ENCODE measurements at places on chromosomes 5 and 9.

DNA sequence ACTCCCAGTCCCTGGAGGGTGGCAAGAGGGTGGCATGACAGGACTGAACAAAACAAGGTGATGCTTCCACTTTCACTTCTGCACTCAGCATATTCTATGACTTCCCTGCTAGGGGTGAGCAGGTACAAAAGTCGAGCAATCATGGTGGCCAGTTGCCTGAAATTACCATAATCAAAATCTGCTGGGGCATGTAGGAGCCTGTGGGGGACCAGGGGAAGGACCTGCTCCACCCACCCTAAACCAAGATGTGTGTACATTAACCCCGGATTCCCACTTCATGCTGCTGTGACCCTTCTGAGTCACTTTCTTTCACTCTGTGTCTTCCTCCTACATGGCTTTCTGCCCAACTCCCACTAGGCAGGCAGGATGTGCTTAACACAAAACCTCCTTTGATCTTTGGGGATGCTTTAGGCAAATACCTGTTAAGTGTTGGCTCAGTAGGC, 73.3 kb upstream of the PHF24 start:
- no peak for DNase-seq

GRCh38 chr5:14760548-14761002, 96.1 kb downstream of the OTULIN start:
- DNase-seq = no peak

GRCh38 chr9:68749135-68749534, 44.1 kb downstream of the PIP5K1B start:
- DNase-seq = no peak

DNA sequence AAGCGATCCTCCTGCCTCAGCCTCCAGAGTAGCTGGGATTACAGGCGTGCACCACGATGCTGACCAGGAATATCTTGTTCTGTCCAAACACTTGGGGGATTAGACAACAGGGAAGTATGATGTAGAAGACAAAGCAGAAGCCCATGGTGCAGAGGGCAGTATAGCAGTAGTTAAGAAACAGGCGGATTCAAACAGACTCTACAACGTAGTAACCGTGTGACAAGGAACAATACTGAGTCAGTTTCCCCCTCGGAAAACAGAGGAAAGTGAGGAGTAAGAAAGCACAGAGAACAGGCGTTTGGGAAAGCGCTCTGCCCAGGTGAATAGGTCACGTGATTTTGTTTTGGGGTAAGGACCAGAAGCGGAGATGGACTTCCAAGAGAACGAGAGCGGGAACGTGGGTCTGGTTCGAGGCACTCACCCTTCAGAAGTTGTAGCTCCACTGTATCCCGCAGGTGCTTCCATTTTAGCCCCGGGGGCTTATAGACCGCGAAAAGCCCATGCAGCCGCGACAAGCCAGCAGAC, 306 bp downstream of the TRUB2 start:
- no peak for DNase-seq

DNA sequence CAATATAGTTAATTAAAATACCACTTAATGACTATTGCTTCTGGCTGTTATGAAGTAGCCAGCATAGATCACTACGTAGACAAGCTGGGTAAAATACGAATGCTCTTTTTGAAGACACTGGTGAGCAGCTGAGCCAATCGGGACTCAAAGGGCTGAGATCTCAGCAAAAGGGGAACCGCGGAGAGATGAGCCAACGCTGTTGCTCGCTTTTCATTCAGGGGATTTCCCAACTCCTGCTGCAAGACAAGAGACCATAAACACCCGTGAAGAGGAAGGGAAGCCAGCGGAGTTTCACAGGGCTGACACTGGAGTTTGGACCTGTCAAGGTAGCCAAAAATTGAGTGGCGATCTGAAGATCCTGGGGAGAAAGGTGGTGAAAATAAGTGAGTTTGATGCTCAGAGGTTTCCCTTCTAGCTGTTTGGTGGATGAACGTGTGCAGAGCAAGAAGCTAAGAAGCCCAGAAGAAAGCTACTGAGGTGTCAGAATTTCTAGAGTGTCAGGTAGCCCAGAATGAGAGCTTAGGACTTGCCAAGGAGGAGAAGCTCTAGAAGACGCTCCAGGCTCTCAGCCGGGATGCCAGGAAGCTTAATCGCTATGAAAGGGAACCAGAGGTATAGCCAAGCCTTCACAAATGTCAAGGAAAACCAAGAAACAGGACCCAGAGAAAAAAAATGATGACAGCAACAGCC, 79.6 kb upstream of the RNU6ATAC start:
- DNase-seq = no peak

DNA sequence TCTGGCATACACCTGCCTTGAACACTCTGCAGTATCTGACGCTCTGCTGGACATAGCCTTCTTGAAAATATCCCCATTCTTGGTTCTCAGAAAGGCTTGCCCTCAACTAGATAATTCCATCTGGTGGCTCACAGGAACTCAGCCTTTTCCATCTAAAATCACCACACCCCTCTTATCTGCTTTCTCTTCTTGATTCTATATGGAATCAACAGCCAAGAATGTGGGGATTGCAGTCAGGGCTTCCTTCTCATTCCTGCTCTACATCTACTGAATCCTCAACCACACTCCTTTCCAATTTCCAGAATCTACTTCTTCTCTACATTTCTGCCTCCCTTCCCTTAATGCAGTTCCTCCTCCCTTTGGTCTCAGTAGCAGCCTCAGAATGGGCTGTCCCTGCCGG, 170.1 kb downstream of the SEMA5A start:
- DNase-seq = no peak

DNA sequence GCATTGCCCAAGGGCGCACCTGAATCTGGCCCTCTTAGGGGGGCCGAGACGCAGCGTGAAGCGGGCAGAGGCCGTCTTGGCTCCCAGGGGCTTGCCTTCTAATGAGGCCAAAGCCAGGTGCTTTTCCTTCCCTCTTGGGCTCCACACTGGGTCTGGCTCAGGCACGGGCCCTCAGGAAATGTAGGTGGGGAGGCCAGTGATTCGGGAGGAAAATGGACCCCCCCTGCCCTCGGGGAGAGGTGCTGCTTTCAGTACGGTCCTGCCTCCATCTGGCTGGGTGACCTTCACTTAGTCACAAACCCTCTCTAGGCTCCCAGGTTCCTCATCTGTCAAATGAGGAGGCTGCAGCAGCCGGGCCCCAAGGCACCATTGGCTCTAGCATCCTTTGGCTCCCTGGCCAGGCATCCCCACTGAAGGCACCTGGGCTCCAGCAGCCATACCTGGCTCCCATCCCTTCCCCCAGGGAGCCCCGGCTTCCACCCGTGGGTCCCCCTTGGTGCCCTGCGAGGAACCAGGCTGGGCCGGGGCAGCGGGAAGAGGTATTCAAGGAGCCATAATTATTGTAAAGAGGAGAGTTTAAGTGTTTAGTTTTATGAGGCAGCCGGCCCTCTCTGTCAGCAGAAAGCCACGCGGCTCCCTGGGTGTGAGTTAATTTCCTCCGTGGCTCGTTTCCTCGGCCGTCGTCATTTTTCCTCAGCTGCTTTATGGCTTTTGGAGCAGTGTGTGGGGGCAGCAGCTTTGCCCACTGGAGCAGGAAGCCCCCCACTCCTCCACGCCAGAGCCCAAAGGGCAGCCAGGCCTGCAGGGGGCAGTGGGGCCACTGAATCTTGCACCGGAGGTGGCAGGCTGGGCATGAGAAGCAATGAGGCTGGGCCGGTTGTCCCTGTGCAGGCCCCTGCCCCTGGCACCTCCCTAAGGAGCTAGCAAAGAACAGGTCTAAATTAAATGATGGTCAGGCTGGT, 24.9 kb upstream of the UNC5A start:
- no peak for DNase-seq

DNA sequence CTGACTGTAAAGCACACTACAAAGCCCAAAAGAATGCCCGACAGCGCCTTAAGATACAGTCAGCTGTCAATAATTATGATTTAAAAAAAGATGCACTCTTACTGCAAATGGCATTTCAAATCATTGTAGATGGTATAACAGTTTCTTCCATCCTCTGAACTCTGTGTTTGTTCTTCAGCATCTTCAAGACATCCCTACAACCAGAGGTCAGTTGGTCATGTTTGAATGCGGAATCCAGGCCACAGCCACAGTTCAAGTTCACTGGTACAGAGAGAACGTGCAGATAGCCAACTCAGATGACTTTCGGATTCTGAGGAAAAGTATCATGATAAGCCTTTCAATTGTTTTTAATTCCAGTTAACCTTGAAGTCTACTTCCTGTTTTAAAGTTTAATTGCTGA, 8.7 kb upstream of the MYOT start:
- DNase-seq = no peak

GRCh38 chr5:97538912-97539311, 355.9 kb upstream of the RIOK2 start:
- no peak for DNase-seq
